ENCODE measurements at places on chromosomes 1 and 21. TPM values are rescaled to one million over a fixed set of nuclear protein-coding genes. Genes with fewer than 3 reads are reported as not detected.

HAX1 gene
- 119 TPM for polyA plus RNA-seq

FMO2 gene
- not detected for polyA plus RNA-seq

F5 gene
- 0.51 TPM for polyA plus RNA-seq

NBPF6 gene
- not detected for polyA plus RNA-seq

RORC gene
- polyA plus RNA-seq, result 0.26 TPM

All from IgD-negative memory B cell (primary cell).